ENCODE measurements at places on chromosomes 5 and 9.
A peak's percentile ranks its signal among the peaks of the same experiment; 100 is the strongest.

DNA sequence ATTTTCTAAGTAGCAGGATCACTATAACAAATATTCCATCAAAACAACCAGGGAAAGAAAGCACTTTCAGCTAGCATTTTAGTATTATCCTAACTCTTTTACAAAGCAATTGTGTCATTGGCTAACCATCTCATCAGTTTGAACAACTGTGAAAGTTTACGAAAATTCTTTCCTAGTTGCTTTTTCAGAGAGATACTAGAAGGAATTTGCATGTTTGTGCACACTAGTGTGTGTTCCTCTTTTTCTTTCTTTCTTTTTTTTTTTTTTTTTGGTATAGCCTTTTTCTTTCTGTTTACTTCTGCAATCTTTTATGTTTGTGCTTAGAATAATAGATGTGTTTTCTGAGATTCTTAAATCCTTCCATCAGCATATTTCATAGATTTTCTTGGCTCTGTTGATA lies 124.7 kb upstream of the SEMA6A start:
- DNase-seq = no peak

DNA sequence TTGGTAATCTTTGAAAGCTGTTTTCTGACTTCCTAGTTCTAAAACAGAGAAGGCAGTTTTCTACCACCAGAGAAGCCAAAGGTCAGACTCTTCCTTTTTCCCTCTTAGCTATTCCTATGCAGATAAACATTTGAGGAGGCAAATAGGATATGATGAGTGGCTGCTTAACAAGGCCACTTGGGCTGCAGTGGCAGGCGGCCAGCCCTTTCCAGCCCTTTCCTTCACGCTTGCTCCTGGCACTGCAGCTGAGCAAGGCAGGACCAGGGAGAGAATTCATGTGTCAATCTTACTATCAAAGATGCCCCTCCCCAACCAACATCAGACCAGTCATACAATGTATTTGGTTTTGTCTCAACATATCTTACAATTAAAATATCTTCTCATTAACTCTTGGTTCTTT lies 36.8 kb upstream of the RNF38 start:
- DNase-seq = no peak

DNA sequence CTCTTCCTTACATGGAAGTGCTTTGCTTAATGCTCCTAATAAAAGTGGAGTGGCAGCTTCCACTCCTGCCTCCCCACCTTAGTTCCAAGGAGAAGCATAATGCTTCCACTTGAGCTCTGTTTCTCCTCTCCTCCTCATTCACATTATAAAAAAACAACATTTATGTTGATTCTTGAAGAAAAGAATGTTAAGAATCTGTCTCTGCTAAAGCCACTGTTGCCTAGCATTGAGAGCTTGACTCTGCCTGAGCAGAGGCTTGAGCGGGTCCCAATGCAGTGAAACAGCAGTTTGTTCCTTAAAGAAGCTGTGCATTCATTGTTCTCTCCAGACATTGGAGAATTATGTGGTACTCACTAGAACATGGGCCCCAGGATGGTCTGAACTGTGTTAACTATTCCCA lies 101.5 kb upstream of the GHR start:
- no peak for DNase-seq

- peak; percentile 63 for DNase-seq
Measured at GRCh38 chr5:173615884-173616576, 420 bp downstream of the BOD1 start.

- DNase-seq = no peak
Measured at GRCh38 chr5:116502138-116502537, 72.5 kb downstream of the SEMA6A start.

GRCh38 chr5:170631466-170632195 lies 127.8 kb downstream of the KCNIP1 start:
- no peak for DNase-seq

DNA sequence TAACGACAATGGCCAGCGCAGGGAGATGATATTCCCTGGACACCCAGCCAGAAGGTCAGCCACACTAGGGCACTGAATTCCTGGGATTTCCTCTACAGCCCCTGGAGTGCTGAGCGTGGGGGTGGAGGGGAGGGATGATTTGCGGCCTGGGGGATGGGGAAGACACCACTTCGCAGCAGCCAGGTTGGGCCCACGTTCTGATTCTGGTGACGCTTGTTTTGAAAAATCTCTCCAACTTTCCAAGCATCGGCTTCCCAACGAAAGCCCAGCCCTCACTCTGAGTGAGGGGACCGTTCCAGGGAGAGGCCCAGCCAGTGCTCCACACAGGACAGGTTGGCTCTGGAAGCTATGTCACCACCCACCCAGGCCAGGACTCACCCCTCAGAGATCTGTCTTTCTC lies 5.4 kb downstream of the GFPT2 start:
- DNase-seq = no peak

DNA sequence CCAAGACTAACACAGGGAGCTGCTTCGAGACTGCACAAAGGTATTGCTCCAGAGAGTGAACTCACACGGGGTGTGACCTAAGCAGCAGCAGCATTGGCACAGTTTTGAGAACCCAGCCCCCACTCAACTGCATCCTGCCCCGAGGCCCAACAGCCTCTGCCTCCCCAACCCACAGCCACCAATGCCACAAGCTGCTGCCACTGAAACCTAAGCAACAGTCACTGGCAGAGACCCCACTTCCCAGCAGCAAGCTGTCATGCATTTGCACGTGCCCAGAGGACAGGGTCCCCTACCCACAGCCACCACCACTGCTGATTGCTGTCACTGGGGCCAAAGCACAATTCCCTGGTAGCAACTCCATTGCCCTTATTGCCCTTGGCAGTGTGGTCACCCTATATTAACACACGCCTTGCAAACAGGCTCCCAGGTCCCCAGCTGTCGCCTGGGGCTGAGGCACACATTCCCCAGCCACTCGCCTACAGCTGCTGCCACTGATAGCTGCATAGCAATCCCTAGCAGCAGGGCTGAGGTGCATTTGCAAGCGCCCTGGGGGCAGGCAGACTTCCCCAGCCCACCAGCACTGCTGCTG lies 141.0 kb downstream of the AGTPBP1 start:
- no peak for DNase-seq

GRCh38 chr5:159453209-159453608 lies 122.9 kb upstream of the IL12B start:
- no peak for DNase-seq

DNA sequence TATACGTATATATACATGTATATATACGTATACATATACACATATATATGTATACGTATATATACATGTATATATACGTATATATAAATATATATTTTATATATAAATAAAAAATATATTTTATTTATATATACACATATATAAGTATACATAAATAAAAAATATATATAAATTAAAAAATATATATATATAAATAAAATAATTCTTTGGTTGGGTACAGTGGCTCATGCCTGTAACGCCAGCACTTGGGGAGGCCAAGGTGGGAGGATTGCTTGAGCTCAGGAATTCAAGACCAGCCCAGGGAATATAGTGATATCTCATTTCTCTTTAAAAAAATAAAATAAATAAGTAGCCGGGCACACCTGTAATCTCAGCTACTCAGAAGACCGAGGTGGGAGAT lies 155.0 kb downstream of the CDC42SE2 start:
- DNase-seq = no peak

DNA sequence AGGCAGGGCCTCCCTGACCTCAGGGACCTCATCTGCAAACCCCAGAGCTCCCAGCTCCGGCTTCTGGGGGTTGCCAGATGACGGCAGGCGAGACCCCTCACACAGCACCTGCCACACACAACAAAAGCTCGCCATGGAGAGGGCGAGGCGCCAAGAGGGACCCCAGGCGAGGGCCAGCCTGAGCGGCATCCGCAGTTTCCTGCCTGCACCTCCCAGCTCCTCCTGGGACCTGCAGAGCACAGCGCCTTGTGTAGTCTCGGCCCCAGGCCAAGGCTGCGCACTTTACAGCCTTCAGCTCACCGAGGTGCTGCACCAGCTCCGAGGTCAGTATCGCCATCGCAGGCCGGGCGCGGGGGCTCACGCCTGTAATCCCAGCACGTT lies 82.4 kb upstream of the ADAMTS2 start:
- no peak for DNase-seq

DNA sequence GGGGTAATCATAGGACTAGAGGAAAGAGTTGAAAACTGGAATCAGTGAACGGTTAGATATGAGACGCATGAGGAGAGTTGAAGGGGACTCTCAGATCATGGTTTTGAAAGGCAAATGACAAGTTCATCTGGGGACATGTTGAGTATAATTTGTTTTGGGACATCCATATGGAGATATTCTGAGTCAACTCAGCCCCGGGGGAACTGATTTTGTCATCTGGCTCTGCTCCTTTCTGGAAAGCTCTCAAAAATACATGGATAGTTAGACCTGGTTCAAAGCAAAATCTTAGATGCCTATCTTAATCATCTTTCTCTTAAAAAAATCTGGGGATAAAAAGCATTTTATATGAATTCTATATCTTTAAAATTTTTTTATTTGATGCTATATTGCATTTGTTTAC lies 161.2 kb downstream of the SNX18 start:
- no peak for DNase-seq

DNA sequence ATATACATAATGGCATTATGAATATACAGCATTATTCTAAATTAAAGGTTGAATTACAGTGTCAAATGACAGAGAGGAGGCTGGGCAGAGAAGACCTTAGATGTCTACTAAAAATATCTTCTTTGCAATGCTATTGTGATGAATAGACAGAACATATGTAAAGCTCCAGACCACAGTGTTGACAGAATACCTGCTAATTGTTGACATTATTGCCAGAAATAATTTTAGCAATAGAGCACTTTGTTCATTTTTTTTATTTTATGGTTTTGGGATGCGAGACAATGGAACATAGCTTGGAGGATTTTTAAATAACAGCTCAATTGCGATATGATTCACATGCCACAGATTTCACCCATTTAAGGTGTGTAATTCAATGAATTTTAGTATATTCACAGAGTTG lies 508.8 kb downstream of the PSAT1 start:
- no peak for DNase-seq

DNA sequence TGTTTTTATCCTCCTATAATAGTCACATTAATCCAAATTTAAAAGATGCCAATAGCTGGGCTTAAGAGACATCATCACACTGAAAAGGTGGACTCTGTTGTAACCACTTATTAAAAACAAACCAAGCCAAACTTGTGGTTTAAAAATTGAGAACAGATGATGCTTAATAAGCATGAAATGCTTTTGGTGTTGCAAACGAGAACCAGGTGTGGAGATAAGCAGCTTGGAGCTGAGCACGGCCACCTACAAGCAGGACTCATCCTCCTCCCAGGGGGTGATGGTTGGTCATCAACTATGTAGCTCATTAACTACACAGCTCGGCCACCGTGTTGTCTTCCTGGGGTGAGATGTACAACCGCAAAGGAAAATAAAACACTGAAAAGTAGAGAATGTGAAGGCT lies 154.4 kb downstream of the NPR3 start:
- DNase-seq = no peak

GRCh38 chr9:90832261-90832660 lies 30.6 kb downstream of the SYK start:
- no peak for DNase-seq

GRCh38 chr5:164555809-164556208 lies 1050.4 kb downstream of the MAT2B start:
- no peak for DNase-seq

- DNase-seq = peak; percentile 67
Measured at GRCh38 chr5:142611154-142611553, 74.7 kb downstream of the FGF1 start.

DNA sequence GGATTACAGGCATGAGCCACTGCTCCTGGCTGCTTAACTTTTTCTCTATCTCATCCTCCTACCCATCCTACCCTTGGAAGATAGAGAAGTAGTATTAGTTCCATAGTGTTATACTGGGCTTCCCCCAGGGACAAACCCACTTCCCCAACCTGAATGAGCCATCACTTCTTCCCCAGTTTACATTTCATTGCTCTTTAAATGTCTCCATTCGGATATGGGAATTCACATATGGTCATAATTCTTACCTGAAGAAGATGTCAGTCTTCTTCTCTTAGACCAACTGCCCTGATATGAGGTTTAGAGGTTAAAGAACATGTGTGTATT lies 1.9 kb downstream of the CD274 start:
- no peak for DNase-seq

DNA sequence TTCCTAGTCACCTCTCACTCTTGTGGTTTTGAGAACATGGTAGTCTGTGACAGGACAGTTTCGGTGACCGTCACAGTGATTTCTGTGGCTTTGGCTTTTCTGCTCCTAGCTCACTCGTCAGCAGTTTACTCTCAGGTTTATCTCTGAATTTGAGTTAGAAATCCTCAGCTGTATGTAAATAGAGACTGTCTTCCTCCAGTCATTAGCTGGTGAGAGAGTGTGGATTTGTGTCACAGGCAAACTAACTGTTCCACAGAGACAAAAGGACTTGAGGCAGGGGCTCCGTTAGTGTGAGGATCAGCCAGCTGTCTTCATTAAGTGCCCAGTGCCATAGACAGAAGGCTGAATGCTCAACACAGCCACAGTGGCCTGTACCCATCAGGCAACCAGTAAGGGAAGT lies 131.4 kb downstream of the CD180 start:
- peak; percentile 8 for DNase-seq

DNA sequence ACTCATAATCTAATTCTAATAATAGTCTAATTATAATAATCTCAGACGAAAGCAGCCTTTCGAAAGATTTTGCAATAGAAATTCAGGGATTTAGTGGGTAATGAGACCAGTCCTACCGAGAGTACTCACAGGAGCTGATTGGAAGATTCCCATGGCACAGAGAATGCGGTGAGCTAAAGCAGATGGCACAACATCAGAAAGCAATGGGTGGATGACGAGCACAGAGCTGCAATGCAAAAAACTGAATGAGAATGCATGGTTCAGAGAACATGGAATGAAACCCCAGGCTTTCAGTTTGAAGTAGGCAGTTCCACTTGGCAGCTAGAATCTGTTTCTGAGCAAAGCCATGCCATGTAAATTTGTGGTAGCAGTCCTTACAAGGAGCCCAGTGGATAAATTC lies 78.2 kb upstream of the SPINK5 start:
- no peak for DNase-seq

DNA sequence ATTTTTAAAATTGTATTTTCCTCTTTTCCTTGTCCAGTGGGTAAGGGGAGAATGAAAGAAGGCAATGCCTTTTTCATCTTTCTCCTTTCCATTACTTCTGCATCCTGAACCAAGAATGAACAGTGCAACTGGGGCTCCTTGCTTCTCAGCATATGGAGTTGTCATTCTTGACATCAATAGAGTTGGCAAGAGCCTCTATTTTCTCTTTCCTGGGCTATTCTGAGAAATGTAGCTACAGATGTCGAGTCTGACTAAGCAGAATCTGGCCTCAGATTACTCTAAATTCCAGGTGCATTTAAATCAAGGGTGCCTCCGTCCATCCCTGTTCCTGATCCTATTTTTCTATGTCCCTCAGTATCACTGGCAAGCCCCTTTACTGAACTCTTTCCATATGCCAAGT lies 244.8 kb downstream of the GLIS3 start:
- no peak for DNase-seq

Data from stimulated activated CD4-positive, alpha-beta T cell treated with anti-CD3 and anti-CD28 coated beads, Interleukin-15, amount 100 ng/mL, for 48 hours (primary cell).